ENCODE measurements at places on chromosomes 12 and 14.
A peak's percentile ranks its signal among the peaks of the same experiment; 100 is the strongest.

- DNase-seq: peak; percentile 32
These were observed 188.3 kb upstream of the C14orf180 start for GRCh38 chr14:104390941-104391901.

- no peak for DNase-seq
These were observed 1031.2 kb upstream of the TMEM132C start for GRCh38 chr12:127235761-127236160.

DNA sequence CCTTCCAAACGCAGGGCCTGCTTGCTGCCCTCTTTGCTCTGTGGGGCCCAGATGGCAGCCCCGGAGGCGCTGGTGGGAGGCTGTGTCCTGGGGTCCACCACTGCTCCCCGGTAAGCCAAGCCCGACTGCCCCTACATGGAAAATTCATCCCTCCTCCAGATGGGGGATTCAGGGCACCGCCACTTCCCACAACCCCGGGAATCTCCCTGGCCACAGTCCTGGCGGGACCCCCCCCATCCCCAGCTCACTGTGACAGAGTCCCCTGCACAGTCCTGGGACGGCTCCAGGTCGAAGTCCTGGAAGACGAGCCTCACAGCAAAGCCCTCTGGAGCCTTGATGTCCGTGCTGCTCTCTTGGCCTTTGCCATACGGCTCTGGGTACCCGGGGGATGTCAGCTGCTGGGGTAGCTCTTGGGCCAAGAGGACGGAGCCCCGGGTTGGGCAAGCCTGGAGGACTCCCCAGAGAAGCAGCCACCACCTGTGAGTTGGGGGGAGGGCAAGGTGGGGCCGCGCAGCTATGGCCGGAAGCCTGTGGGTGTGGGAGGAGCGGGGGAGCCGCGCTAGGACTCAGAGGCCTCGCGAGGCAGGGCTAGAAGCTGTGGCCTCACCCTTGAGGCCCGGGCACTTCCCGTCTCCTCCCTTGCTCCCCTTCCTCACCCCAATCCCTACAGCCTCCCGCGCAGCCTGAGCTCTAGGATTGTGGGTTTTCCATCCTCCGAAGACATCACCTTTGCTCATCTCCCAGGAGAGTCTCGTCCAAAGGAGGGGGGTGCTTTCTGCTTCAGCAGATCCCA, 815 bp downstream of the C1RL start:
- DNase-seq: peak; percentile 80

GRCh38 chr12:74984631-74985030, 225.0 kb downstream of the KCNC2 start:
- no peak for DNase-seq

DNA sequence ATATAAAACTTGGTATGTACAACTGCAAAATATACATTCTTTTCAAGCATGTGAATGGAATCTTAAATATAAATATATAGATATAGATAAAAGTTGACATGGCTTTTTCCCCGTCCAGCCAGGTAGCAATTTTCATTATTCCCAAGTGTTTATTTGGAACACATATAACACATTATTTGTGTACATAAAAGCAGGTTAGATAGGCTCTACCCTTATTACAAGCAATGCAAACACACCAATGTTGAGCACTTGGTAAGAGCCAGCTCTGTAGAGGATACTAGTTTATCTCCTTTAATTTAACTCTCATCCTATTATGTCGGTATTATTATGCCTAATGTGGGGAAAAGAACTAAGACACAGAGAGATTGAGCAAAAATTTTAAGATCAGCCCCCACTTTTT, 7.0 kb upstream of the INSM2 start:
- no peak for DNase-seq

DNA sequence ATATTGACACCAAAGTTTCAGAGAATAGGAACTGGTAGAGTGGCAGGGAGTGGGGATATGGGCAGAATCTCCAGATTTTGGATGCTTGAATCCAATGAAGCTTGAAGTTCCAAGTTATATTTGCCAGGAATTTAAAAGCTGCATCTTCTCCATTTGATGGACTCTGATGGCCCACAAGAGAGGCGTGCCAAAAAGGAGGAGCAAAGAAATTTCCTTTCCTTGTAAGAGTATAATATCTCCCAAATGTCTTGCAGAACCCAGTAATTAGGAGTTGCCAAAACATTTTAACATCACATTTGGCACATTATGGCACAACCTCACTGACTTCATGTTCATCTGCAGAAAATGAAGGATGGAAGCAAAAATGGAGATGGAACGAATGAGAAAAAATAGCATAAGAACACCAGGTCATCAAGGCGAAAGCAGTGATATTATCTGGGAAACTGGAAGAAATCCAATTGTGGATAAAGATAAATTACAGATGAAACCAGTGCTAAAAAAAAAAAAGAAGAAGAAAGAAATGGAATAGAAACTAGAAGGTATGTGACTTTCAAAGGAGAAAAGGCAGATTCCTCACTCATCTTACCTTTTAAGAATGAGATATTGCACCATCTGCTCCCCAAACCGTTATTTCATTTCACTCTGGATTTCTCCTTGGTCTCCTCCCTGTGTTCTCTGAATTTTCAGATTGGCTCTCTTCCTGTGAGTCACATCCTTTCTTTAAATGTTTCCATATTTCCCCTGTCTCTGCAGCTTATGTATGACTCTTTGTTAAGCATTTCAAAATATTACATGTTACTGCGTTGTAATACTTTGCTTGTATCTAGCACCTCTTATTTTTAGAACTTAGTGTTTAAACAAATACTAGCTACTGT, 13.5 kb upstream of the FLRT2 start:
- DNase-seq: no peak

- DNase-seq: no peak
These were observed 18.8 kb upstream of the RAP1B start for GRCh38 chr12:68591734-68592418.

DNA sequence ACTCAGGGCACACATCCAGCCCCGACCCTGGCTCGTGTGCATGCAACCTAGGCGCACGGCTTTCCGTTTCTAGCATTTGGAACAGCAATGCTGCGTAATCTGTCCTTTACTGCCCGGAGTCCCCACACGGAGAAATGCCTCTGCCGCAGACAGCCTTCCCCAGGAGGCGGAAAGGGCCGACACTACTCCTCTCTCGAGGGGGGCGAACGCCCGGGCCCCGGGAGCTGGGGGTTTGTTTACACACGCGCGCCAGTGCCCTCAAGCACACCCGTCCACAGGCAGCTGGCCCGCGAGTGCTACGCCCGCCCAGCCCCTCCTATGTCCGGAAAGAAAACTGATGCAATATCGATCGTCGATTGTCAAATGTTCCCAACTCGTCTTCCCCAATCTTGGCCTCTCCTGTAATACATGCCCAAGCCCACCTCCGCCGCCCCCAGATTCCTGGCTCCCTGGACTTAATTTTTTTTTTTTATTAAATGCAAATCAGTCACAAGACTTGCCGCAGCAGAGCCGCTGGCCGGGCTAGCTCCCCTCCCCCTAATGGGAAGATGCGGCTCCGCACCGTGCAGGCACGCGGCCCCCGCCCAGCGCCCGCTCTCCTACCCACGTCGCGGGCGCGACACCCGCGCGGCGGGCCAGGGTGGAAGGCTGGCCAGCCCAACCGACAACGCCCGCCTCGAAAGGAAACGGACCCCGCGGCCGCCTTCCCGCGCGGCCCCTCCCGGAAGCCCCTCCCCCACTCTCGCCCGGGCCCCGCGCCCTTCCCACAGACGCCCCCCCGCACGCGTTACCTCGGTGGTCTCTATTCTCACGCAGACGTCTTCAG, 642 bp downstream of the SLC38A2 start:
- peak; percentile 87 for DNase-seq

DNA sequence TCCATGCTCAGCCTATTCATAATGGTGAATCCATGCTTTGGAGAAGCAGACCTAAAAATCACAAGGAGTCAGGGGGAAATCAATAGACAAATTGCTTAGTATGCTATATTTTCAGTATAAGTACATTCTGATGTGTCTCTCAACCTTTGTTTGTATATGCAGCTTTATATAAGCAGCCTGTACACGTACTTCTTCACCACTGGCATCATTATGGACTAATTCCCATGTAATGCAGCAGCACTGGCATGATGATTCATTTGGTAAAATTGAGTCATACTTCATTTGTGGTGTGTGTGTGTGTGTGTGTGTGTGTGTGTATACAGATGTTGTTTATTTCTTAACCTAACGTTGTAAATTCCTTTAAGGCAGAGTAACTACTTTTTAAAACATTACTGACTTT, 10.9 kb downstream of the DCP1B start:
- DNase-seq: no peak

- DNase-seq: no peak
These were observed 291.7 kb downstream of the ZFP36L1 start for GRCh38 chr14:68501171-68501570.

DNA sequence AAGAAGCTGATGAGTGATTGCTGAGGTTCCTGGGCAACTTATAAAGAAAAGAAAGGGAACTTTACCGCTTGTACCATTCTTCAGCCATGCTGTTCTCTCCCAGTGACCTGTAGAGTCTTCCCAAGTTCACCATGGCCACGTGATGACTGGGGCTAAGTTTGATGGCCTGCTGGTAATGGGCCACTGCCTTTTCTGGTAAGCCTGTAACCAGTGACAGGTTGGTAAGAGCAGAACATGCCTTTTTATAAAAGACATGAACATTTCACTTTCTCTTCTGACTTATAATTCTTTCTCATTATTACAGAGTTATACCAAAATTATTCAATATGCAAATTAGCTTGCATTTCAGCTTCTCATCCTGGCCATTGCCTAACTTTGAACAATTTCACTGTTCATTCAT, 20.9 kb upstream of the OVCH1 start:
- no peak for DNase-seq

- DNase-seq: no peak
These were observed 27.8 kb upstream of the BMAL2 start for GRCh38 chr12:27304856-27305255.

DNA sequence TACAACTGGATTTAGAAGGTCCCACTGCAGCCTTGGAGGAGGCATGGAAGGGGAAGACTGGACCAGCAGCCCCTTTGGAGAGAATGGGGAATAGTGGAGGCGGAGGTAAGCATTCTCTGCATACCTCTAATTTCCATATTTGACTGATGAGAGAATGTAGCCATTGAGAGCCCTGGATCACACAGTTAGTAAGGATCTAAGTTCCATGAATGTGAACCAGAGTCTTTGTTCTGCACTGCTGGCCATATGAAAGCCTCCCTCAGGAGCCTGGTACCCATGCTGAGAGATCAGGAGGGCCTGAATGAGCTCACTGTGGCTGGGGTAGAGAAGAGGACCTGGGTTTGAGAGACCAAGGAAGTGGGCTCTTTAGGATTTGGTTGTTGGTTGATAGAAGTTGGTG, 192.1 kb downstream of the TMEM132C start:
- DNase-seq: no peak

DNA sequence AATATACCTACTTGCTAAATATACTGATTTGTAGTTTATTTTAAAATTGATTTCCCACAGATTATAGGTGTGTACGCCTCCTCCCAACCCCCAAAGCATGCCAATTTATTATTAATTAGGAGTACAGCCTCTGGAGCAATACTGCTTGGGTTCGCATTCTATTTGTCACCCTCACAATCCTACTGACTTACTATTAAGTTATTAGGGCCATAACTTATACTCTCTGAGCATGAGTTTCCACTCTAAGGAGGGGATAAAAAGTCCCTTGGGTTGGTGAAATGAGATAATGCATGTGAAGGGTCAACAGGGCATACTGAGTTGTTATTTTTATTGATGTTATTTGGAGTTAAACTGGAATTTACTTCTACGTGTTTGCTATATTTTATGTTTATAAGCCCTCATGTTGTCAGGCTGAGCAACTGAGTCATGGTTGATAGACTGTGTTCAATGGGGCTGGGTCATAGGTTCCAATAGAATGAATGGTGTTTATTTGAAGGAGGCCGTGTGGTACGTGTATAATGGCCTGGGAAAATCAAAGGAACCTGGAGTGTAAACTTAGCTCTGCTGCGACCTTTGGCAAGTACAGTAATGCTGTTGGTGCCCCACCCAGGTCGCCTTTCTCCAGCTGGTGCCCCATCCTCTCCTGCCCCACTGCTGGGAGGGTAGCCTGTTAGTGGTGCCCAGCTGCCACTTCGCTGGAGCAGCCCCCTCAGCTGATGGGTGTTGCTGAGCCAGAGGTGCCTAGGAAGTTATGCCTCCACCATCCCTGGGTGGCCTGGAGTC, 99.3 kb upstream of the PTPRB start:
- DNase-seq: no peak

GRCh38 chr14:99784508-99784907, 8.7 kb upstream of the EML1 start:
- no peak for DNase-seq

GRCh38 chr14:91243074-91243471, 1.4 kb downstream of the GPR68 start:
- no peak for DNase-seq

- no peak for DNase-seq
These were observed 1100.6 kb downstream of the GALC start for GRCh38 chr14:86892152-86892956.

DNA sequence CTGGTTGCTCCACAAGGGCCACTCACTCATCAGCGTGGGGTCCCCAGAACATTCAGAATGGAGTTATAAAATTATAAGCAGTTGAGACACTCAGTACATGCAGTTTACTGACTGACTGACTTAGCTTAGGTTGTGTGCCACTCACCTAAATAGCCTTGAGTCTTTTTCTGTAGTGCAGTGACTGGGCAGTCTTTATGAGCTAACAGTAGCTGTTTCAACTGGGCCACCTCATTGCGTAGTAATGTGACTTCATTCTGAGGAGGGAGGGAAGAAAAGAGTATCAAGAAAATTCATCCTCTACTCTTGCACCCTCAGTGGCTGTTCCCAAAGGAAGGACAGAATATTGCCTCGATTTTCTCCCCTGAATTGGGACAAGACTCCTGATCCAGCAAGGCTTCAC, 15.8 kb upstream of the NPFF start:
- no peak for DNase-seq

DNA sequence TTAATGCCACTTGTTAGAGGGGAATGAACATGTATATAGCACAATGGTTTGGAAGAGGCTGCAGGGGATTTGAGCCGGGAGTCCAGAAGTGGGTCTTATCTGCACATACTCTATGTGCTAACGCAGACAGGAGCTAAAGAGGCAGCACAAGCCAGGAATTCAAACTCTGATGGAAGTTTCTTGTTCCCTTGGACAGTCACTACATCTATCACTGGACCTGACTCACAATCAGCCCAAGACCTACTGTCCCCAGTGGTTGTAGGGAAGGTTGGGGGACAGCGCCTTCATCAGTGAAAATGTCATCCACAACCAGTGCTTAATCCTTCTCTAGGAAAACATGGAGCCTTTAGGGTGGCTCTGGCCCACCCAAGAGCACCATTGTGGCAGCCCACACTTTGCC, 107.8 kb downstream of the GCH1 start:
- DNase-seq: no peak

All from retina (tissue), 1 donor.